ENCODE measurements at places on chromosomes 11 and 22.

DNA sequence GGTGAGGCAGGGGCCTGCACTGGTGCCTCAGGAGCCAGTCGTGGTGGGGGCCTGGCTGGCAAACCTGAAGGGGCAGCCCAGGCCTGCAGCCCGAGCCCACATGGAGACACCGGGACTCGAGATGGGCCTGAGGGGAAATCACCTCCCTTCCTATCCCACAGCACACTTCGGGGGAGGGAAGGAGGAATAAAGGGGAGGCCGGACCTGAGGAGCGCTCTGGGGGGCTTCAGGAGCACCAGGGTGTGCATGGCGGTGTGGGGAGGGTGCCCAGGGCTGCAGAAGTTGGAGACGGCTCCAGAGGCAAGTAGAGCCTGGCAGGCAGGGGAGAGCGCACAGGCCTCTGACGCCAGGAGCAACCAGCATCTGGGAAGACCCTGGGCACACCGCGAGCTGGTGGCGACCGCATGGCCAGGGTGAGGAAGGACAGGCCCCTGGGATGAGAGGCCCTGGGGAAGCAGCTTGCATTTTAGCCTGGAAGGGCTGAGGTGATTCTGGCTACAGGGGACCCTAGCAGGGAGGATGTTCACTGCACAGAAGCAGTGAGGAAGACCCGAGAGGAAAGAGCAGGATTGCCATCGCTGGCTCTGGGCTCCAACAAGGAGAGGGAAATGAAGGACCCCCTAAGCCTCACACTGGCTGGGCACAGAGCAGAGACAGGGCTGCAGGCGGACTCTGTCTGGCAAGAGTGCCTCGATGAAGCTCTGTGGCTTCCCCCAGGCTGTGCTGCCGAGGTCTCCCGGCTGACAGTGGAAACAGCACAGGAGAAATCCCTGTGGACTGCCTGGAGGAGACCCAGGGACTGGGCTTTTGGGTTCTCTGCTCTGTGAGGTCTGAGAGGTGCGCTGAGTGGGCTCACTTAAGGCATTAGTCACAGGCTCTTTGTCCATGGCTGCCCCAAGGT lies 457.7 kb downstream of the BRD1 start:
- DNase-seq, result no peak

GRCh38 chr11:116368784-116369183 lies 404.0 kb downstream of the BUD13 start:
- no peak for DNase-seq

DNA sequence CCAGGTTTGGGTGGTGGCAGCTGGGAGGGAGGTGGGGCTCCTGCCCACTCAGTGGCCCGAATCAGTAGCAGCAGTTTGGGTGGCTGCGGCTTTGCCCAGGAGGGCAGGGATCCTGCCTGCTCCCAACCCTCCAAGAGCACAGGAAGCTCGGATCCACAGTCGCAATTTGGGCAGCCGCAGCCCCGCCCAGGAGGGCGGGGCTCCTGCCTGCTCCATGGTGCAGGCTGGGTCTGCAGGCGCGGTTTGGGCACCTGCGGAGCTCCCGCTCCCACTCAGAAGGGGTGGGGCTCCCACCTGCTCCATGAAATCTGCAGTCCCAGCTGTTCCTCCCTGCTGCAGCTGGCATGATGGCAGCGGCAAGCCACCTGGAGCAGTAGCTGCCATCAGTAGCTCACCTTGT lies 38.1 kb upstream of the CALCB start:
- DNase-seq, result peak; percentile 22

GRCh38 chr22:25930083-25930482 lies 188.1 kb downstream of the MYO18B start:
- DNase-seq, result no peak

Data from D341Med (cell line).